ENCODE measurements at places on chromosomes 5 and 9.

DNA sequence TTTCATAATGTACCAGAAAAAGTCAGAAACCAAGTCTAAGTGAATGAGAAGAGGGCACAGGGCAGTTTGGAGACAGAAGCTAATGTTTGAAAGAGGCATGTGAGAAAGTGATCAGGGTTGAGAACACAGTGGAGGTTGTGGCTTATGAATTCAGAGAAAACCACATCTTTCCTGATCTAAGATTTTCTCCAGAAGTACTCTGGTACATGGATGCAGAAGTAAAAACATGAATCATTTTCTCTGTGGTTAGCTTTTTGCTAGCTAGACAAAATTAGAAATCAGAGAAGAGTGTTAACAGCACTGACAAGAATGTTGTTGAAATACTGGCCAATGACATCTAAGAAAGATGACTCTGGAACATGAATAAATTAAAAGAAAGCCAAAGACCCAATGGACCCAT, 541.1 kb downstream of the DNAH5 start:
- DNase-seq = no peak

- DNase-seq = no peak
Observed at GRCh38 chr9:31418419-31418818, 966.0 kb upstream of the ACO1 start.

GRCh38 chr9:121704281-121704680, 52.8 kb downstream of the DAB2IP start:
- no peak for DNase-seq

DNA sequence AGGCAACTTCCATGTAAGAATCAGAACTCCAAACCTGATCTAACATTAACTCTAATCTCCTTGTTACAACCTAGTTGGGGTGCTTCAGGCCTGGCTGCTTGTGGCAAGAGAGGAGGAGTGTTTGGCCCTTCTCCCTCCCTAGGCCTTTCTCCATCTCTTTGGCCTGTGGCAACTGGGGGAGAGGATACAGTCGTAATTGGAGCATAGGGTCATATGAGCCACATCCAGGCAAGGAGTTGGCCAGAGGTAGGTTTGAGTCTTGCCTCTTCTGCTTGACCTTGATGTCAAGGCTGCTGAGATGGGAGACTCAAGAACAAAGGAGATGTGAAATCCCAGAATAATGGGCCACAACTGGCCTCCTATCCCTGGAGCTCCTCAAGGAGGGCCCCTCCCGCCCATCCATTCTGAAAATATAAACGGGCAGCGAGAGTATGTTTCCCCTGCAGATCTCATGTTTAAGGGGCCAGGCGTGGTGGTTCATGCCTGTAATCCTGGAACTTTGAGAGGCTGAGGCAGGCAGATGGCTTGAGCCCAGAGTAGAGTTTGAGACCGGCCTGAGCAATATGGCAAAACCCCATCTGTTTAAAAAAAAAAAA, 59.3 kb upstream of the ANGPTL2 start:
- no peak for DNase-seq

- DNase-seq = no peak
Observed at GRCh38 chr9:77290373-77290772, 113.0 kb downstream of the VPS13A start.

GRCh38 chr9:12680757-12681156, 12.4 kb upstream of the TYRP1 start:
- no peak for DNase-seq
